NCI-H1417 (cell line): ENCODE measurements at places on chromosomes 7 and 10.

- DNase-seq = peak; percentile 1
Measured at GRCh38 chr10:98460837-98461499, 14.2 kb upstream of the HPS1 start.

DNA sequence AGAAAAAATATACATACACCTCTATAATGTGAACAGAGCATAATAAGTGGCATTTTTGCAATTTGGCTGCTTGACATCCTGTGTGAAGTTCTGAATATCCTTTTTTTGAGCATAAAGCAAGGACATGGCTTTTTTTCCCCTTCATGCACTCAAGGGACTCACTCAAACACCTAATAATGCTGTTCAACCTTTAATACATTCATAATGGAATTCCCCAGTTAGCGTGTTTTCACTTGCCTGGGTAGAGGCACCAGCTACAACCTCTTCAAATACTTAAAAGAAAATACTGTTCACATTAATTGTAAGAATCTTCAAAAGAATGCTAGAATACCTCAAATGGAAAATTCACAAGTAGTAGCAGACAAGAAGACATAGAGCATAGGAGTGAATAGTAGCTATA, 316.8 kb downstream of the PCDH15 start:
- no peak for DNase-seq

DNA sequence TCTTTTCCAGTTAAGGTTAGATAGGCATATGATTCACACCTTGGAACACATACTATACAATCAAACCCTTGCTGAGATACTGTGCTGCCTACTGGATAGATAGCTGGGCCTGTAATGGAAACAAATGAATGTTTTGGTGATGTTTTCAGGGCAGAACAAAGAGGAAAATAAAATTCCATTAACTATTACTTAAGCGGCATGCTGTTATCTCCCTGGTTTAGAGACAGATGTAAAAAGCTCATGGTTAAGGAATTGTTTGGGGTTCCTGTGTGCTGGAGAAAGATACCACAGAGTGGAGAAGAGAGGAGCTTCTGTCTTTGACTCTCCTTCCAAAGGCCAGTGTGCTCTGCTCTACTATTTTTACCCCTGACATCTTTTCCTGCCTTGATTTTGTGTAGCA, 341.1 kb downstream of the PLXDC2 start:
- DNase-seq = no peak

DNA sequence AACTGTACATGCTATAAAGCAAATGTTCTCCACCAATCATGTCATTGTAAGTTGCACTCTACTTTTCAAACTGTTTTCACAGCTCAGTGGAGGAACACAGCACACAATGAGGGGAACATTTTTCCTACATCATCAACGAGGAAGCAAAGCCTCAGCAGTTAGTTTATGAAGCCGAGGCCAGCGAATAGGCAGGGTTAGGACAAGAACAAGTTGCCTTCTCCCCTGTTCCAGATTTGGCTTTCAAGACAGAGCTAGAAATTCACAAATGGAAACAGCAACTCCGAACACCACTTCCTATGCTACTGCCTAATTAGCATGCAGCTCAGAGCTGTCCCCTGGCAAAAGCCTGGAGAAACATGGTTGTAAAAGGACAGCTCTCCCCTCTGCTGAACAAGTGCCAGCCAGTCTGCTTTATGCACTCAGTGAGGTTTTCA, 19.8 kb downstream of the ITGB8 start:
- no peak for DNase-seq

- DNase-seq = no peak
Measured at GRCh38 chr10:111209692-111210091, 132.9 kb downstream of the ADRA2A start.

DNA sequence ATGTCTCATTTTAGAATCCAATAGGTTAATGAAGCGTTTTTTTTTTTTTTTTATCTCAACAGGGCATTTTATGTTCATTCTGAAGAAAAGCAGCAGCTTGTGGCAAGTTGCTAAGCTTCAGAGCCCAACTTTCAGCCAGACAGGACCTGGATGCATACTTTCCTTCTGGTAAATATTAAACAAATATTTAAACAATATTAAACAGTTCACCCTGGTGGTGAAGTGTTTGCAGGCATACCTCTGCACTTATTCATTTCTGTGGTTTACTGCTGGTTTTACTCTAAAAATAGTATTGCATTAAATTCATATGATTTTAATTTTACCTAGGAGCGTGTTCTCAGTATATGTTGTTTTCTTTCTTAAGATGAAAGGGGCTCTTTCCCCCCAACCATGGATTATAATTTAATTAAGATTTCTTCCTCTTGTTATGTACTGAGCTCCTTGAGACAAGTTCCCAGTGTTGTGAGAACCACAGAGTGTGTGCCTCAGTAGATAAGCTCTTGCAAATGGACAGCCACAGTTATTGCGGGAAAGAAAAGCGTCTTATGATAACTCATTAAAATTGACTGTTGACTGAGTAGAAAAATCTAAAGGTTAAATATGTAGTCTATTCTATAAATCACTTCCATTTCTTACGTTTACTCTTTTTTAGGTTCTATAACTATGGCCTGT, 155.8 kb downstream of the MALRD1 start:
- DNase-seq = no peak

DNA sequence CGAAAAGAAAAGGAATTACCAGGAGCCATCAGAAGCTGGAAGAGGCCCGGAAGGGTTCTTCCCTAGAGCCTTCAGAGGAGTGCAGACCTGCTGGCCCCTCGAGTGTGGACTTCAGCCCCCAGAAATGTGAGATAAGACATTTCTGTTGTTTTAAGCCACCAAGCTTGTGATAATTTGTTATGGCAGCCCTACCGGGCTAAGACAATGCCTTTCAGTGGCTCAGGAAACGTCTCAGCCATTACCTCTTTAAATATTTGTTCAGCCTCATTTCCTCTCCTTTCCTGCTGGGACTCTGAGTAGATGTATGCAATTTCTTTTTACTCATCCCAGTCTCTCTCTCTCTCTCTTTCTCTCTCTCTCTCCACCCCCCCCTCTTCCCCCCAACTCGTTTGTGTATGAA, 174.7 kb upstream of the GRB10 start:
- DNase-seq = no peak

DNA sequence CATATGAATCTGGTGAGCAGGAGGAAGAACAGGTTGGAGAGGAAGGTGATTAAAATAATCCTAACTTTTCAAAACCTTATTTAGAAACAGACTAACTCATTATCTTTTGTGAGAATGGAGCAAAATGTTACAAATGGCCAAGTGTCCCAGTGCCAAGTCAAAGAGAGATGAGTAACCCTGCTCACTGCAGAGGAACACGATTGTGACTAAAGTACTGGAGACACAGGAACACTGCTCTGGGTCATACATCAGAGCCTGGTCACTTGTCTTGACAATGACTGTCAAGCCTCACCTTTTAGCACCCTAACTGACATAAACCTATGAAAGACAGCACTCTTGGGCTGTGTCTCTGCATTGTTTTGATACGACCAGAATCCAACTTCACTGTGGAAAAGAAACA, 108.8 kb downstream of the SGMS1 start:
- DNase-seq = no peak

DNA sequence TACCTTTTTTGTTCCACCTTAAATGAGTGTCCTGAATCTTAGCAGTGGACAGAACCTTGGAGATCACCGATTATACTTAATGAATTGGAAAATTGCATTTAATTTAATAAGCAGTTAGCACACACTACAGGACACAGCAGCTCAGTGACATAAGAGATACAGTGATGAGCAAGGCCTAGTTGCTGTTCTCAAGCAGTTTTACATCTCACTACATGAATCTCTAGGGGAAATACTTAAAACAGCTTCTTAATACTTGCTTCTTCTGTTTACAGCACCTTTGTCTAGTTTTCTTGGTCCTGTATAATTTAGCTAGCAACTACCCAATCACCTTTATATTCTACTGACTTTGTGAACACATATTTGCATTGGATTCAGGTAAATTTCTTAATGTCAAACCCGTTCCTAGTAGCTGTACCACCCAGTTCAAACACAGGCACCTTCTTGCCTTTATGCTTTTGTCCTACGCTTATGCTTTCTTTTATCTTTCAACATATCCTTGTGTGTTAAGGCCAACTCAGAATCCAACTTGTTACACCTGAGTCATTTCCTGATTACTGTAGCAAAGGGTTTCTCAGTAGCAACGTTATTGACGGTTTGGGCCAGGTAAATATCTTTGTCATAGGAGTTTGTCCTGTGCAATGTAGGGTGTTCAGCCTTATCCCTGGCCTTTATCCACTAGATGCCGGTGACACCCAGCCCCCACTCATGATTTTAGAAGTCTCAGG, 1.8 kb downstream of the STAM start:
- DNase-seq = no peak

DNA sequence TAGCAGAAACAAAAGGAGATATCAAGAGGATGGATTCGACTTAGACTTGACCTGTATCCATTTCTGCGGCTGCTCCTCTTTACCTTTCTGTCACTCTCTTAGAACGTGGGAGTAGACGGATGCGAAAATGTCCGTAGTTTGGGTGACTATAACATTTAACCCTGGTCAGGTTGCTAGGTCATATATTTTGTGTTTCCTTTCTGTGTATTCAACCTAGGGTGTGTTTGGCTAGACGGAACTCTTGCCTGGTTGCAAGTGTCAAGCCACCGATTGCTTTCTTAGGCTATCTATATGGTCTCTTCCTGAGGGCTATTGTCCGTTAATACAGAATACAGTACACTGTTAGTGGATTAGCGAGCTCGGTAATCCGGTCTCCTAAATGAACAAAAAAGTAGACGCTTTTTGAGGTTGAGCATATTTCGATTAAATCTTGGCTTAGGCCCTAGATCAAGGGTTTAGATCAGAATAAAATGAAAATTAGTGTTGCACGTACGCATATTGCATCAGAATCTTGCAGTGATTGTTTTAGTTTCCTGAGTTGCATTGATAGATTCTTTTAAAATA, 1.2 kb downstream of the PTEN start:
- peak; percentile 71 for DNase-seq

- no peak for DNase-seq
Measured at GRCh38 chr10:69517271-69517848, 55.9 kb downstream of the NEUROG3 start.

DNA sequence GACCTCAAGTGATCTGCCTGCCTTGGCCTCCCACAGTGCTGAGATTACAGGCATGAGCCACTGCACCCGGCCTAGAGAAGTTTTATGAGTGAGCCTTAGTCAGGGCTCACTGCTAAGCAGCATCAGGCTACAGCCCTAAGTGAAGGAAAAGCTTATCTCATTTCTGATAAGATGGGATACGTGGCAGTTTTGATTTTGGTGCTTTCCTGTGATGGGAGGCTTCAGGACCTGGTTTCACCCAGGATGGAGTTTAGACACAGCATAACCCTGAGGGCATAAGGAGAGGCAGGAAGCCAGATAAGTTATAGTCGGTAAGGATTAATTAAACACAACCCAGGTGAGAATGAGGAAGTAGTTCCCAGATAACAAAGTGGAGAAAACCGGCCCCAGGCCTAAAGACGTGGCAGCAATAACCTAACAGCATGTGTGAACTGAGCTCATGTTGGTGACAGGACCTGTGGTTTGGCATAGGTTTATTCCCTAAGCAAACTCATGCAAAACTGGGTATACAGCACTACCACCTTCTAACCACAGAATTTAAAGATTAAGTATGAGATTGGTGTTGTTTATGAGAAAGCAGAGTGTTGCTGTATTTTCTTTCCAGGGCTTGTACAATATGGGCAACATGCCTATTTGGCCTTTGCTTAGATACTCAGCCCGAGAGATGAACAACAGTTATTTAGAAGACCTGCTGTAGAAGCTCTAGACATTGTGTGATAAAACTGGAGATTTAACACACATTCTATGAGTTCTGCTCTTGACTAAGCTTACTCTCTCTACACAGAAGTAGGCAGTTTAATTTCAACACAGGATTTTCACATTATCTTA, 119.4 kb downstream of the COL28A1 start:
- DNase-seq = no peak

DNA sequence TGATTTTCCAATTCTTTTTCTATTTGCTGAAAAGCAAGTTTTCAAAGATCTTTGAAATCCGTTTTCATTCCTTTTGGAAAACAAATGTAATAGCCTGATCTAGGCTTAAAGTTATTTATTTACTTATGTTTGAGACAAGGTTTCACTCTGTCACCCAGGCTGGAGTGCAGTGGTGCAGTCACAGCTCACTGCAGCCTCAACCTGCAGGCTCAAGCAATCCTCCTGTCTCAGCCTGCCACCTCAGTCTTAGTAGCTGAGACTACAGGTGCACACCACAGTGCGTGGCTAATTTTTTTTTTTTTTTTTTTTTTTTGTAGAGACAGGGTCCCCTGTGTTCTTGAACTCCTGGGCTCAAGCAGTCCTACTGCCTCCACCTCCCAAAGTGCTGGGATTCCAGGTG, 4.6 kb downstream of the ST7 start:
- DNase-seq = no peak

DNA sequence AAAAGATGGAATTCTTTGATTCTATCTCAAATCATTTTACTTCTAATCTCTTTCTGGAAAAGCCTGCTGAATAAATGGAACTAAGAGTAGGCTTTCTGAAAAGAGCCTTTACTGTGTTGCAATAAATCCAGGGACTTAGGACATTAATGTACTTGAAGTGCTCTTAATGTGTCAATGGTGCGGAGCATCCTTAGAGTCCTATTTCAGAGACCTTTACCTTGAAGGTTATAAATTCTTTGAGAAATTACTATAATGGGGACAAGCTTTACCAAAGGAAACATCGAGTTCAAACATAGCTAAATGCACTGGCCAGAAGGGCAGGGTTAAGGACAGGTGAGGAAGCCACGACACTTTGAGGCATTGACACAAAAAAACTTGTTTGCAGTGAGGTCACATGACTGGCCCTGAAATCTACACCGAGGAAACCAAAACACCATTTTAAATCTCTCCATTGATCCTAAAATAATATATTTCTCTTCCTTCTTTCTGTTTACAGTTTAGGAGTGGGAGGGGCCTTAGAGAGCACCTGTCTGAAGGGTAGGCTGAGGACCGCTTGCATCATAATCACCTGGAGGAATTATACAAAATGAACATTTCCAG, 48.1 kb upstream of the EXOC6 start:
- peak; percentile 55 for DNase-seq
